ENCODE measurements at places on chromosomes 7 and 10.

DNA sequence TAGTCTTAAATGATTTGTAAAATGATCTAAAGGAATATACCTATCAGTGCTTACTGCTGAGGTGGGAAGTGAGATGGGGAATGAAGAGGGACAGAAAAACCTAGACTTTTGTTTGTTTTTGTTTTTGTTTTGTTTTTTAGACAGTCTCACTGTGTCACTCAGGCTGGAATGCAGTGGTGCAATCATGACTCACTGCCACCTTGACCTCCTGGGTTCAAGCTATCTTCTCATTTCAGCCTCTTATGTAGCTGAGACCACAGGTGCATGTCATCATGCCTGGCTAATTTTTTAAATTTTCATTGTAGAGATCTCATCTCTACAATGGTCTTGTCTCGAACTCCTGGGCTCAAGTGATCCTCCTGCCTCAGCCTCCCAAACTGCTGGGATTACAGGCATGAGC is 116.4 kb upstream of the SEM1 start:
- no peak for DNase-seq

DNA sequence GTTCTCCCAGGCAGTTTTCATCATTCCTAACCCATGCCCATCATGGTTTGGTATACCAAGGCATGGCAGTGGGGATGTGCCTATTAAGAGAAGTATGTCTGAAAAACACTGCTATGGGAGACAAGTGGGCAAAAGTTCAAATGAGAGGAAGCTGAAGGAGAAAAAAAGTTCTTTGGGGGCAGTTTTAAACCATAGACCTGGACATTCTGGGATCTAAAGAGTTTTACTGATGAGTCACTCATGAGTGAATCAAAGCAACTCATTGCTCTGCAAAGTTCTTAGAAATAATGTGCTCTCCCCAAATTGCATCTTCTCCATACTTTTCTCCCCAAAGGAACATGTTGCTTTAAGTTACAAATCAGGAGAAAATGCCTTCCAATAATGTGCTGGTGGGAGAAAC is 256.9 kb upstream of the MTPN start:
- no peak for DNase-seq

DNA sequence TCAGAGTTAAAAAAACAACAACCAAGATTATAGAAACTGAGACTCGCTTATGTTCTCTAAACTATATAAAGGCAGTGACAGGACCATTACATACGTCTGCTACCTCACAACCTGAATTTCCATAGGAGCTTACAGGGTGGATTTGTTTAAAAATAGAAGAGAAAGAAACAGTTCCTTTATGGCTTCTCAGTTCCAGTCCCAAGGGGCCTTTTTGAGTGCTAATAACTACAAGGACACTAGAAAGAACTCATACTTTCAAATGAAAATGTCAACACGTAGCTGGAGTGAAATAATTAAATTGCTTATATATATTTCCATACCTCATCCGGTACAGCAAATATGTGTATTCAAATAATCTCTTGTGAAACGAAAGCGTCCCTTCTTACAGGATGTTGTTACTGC is 19.7 kb downstream of the TSPAN12 start:
- no peak for DNase-seq

- no peak for DNase-seq
Measured at GRCh38 chr7:104296266-104296665, 32.1 kb upstream of the LHFPL3 start.

GRCh38 chr7:91085175-91085574 is 179.1 kb upstream of the FZD1 start:
- DNase-seq: no peak

DNA sequence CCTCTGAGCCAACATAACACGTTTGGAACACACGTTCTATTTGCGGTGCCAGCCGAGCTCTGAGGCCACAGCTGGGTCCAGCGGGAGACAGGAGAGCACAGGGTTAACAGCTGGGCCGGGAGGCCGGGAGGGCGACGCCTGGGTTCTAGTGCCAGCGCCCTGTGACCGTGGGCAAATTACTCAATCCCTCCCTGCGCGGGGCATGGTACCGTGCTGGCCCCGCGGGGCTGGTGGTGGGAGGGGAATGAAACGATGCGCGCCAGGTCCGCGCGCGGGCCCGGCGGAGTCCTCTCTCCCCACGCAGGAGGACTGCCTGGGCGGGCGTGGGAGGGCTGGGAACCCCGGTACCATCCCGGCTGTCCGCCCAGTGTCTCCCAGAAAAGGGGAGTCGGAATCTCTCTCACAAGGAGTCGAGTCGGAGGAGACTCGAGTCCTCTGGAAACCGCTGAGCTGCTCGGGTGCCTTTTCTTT is 30.4 kb downstream of the LEP start:
- DNase-seq: no peak

DNA sequence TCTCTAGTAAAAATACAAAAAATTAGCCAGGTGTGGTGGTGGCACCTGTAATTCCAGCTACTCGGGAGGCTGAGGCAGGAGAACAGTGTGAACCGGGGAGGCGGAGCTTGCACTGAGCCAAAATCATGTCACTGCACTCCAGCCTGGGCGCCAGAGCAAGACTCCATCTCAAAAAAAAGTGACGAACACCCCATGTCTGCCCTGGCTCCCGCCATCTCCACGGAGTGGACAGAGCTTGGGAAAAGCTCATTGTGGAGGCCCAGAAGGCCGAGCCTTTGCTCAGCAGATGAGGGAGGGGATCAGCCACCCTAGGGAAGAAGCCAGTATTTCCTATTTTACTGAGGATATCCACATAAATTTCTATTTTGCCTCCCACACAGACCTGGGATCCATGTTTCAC is 136.8 kb downstream of the DIP2C start:
- no peak for DNase-seq

GRCh38 chr7:105910172-105910571 is 33.8 kb upstream of the ATXN7L1 start:
- no peak for DNase-seq

GRCh38 chr10:117662126-117662525 is 119.6 kb downstream of the EMX2 start:
- no peak for DNase-seq

- DNase-seq: no peak
Measured at GRCh38 chr7:131556909-131557651, 652 bp upstream of the PODXL start.

GRCh38 chr7:50273870-50274269 is 30.6 kb upstream of the IKZF1 start:
- no peak for DNase-seq

- DNase-seq: no peak
Measured at GRCh38 chr10:1683649-1684048, 53.7 kb downstream of the ADARB2 start.

DNA sequence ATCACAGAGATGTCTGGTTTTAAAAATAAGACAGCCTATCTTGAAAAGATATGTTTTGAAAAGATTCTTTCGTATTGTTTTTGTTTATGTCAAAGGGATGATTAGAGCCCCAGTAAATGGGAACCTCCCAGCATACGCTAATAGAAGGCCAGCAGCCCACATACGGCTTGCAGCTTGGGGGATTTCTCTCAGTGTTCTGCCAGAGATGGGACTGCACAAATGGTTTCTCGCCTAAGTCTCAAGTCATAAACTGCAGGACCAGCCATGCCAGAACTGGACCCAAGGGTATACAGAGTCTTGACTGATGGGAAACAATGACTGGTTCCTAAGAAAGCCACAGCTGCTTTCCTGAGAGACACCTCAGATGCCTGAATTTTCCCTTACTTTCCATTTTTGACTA is 306.9 kb upstream of the DGKB start:
- no peak for DNase-seq

DNA sequence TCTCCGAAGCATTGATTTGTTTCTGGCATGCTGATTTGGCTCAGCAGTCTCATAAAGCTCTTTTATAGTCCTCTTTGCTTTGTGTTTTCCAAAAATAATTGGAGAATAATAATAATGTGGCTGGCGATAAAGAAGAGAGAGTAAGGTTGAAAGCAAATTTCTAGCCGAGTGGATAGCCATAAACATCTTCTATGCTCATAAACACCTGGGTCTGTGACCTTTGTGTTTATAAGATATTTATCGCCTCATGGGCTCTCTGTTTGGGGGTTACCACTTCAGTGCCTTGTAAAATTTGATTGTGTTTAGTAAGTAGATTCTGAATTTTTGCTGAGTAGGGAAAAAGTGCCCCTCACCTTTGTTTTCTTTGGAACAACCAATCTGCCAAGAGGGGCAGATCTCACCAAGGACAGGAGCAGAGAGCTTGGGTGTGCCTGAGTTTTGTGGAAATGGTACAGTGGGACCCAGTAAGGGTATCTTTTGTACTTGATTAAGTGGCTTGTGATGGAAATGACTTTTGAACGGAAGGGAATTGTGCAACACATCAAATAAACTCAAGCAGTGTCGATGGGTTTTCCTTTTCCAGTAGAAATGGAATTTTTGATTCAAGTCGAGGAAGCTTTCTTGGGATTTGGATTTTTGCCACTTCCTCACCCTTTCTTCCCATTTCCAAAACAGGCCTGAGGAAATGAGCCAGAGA is 220.5 kb downstream of the AUTS2 start:
- no peak for DNase-seq

- DNase-seq: no peak
Measured at GRCh38 chr10:6135039-6135438, 46.2 kb downstream of the RBM17 start.

DNA sequence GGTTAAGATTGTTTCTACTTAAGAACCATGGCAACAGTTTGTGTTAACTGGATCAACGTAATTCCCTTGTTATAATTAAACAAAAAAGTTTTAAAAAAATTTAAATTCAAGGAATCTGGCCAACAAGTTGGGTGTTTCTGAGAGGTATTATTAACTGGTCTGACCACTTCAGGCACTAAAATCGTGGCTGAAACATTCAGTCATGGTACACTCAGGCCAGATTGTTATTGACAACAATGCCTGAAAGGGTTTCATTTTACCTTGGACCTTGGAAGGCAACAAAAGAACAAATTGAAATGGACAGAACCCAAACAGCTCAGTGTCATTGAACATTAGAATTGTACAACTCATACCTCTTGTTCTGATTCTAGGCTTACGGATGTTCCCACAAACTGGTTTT is 103.3 kb upstream of the ARMC3 start:
- no peak for DNase-seq

GRCh38 chr10:57844387-57844998 is 423.2 kb downstream of the IPMK start:
- no peak for DNase-seq

- DNase-seq: no peak
Measured at GRCh38 chr10:71757399-71757922, 15.9 kb downstream of the VSIR start.

GRCh38 chr10:79079054-79079397 is 10.3 kb downstream of the ZMIZ1 start:
- no peak for DNase-seq

- no peak for DNase-seq
Measured at GRCh38 chr10:75492173-75492925, 60.9 kb downstream of the LRMDA start.

- no peak for DNase-seq
Measured at GRCh38 chr10:12823328-12823727, 178.2 kb downstream of the CCDC3 start.

DNA sequence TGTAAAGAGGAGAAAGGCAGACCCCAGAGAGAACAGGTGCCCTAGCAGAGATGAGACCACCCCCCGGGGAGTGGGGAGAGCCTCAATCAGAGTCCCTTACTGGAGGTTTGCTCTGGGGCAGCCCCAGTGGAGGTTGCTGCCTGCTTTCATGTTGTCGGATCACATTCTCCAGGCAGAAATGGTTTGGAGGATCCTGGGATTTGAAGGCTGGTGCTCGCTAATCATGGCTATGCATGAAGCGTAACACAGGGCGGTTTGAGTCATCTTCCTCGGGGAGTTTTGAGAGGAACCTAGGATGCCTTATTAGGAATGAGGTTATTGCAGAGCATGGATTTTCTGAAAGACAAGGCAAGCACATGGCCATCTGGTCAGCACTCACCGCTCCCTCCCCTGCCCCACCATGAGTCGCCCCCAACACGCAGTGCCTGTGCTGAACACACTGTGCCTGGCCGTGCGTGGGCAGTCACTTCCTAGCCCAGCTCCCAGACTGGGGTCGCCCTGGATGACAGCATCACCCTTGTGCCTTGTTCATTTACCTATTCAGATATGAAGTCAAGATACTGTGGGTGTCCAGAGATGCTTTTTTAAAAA is 319.9 kb downstream of the DPP6 start:
- DNase-seq: no peak
